ENCODE measurements at places on chromosomes 13 and 19. TPM values are rescaled to one million over a fixed set of nuclear protein-coding genes. Genes with fewer than 3 reads are reported as not detected.

The BCAM gene
- total RNA-seq, result 11.8 TPM

DNA sequence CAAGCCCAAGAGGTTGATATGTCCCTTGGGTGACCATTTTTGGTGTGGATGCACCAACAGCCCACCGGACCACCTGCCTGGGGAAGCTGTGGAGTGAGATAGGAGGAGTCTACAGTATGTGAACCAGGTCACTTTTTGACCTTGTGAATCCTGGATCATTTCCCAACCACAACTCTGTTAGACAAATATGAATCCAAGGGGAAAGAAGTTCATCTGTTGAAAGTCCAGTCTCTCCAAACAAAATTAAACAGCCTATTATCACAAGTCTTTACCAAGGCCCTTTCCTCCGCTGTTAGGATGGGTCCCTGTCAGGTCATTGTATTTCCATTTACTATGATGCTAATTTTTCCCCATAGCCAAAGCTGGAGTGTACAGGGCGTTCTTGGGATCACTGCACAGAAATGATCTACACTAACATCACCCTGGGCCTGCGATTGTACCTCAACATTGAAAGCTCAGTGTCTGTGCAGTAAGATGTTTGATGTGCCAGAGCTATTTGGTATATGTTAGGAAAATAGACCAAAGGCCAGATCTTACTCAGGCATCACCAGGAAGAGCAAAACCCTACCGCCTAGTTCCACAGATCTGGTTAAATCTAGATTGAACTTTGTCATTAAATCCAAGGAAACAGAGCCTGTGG lies 117.1 kb downstream of the STARD13 start:
- DNase-seq, result no peak

DNA sequence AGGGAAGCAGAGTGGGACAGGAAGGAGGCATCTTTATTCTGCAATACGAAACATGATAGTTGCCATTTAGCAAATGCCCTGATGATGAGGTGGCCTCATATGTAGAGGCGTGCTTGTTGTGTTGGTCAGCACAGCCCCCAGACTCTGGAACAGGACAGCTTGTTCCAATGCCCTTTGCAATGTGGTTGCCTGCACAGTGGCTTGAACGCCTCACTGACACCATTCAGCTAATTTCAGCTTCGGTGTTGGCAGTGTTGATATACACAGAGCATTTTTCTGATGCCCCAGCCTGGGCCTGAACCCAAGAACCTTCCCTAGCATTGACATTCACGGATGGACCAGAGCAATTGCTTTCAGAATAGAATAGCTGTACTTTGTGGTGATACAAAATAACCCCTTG lies 133.3 kb downstream of the HS6ST3 start:
- no peak for DNase-seq

GRCh38 chr19:33395561-33396550 lies 22.3 kb downstream of the CEBPG start:
- peak; percentile 80 for DNase-seq

Data from sigmoid colon (tissue), 7 donors.